HepG2 (cell line): ENCODE measurements at places on chromosomes 3 and 15. TPM values are rescaled to one million over a fixed set of nuclear protein-coding genes. Genes with fewer than 3 reads are reported as not detected.

ARGFX gene
- not detected in 2 replicates for total RNA-seq

FGF12 gene
- not detected in 2 replicates for total RNA-seq

C2CD4A gene
- 0.17 and 0.20 TPM in 2 replicates for total RNA-seq

CACNA2D2 gene
- total RNA-seq = not detected in 2 replicates

PLA2G4E gene
- not detected in 2 replicates for total RNA-seq

PRTG gene
- total RNA-seq = 17.1 and 22.3 TPM in 2 replicates
